Nasal cavity respiratory epithelium epithelial cell of viscerocranial mucosa (primary cell): ENCODE measurements at places on chromosomes 2 and 18. TPM values are rescaled to one million over a fixed set of nuclear protein-coding genes. Genes with fewer than 3 reads are reported as not detected.

The MYL1 gene
- not detected in 2 replicates for total RNA-seq

The MIB1 gene
- total RNA-seq, result 74.5 and 94.5 TPM in 2 replicates

The PXDN gene
- total RNA-seq, result 51.6 and 109 TPM in 2 replicates

The AMMECR1L gene
- 39.7 and 44.4 TPM in 2 replicates for total RNA-seq

The LGALSL gene
- 17.7 and 36.9 TPM in 2 replicates for total RNA-seq
